ENCODE measurements at places on chromosomes 2 and 18.

DNA sequence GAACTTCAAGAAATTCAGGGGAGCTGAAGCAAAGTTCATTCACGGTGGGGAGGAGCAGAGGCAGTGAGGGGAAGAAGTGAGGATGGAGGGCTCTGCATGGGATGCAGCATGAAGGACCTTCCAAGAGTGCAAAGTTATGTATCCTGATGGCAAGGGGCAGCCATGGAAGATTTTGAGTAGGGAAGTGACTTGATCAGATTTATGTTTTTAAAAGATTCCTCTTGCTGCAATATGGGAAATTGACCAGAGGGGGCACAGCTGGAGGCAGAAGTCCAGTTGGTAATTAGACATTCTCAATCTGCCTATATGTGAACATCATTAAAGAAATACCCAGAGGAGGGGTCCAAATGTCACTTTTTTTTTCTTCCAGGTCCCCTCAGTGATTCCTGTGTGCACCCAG, 21.5 kb upstream of the ANXA4 start:
- no peak for DNase-seq

- DNase-seq = no peak
Measured at GRCh38 chr2:197450465-197450864, 2.9 kb upstream of the COQ10B start.

DNA sequence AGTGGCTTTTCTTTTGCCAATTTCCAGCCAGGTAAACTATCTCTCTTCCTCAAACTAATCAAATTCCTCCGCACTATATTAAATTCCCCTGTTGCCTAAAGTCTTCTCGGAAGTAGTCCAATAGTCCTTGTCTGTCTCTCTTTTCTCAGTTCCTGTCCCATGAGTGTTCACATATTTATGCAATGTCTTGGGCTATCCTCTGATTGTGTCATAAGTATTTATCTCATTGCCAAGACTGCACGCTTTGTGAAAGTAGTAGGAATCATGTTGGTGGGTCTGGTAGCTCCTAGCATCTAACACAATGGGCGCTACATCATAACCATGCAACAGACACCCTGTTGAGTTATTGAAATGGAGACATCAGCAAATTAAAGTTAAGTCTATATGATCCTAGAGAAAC, 59.9 kb upstream of the POU3F3 start:
- no peak for DNase-seq

DNA sequence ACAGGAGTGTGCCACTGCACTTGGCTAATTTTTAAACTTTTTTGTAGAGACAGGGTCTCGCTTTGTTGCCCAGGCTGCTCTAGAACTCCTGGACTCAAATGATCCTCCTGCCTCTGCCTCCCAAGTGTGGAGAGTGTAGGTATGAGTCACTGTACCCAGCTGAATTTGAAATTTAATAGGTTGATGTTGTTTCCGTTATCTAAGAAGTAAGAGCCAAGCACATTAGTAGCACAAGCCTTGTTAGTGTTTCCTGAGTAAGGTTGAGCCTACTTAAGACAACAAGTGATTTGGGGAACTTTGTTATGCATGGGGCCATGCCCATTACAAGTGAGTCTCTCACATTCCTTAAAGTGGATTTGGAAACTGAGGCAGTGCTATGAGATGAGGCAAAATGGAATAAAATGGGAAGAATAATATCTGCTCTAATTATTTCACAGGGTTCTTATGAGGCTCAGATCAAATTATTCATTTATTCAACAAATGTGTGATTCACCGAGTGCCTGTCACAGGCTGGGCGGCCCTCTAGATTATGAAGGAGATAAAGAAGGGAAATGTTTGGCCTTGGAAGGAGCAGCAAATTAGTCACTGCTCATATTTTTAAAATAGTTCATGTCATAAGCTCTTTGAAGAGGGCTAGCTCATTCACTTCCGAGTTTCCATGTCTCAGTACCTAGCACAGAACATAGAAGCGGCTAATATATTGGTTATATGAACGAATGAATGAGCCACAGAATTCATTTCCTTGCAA, 217.2 kb downstream of the LDLRAD4 start:
- DNase-seq = peak; percentile 23

DNA sequence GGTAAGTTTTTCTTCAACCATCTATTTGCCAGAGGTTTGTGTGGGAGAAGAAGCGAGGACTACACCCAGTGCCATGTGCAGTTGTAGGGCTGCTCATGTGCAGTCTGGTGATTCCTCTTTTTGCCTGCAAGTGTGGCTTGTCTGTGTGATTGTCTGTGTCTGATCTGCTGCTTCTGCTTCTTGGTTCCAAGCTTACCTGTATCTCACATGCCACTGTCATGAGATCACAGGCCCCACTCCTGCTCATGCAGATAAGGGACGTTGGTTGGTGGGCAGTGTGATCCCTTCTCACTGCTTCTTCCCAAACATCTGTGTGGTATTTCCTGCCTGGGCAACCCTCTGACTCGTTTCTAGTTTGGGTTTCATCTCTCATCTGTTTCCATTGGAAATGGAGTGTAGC, 27.1 kb downstream of the RRM2 start:
- DNase-seq = no peak

- DNase-seq = no peak
Measured at GRCh38 chr2:239862613-239863012, 162.5 kb downstream of the NDUFA10 start.

- DNase-seq = no peak
Measured at GRCh38 chr2:229768235-229768634, 53.9 kb upstream of the DNER start.

GRCh38 chr2:169709331-169709730, 15.1 kb downstream of the PHOSPHO2 start:
- no peak for DNase-seq

- no peak for DNase-seq
Measured at GRCh38 chr2:118091631-118092030, 3.4 kb downstream of the INSIG2 start.

- no peak for DNase-seq
Measured at GRCh38 chr18:12745095-12745795, 42.4 kb downstream of the PSMG2 start.

GRCh38 chr2:237482485-237482884, 4.6 kb upstream of the MLPH start:
- no peak for DNase-seq

GRCh38 chr18:37393221-37393827, 172.3 kb downstream of the CELF4 start:
- DNase-seq = no peak

DNA sequence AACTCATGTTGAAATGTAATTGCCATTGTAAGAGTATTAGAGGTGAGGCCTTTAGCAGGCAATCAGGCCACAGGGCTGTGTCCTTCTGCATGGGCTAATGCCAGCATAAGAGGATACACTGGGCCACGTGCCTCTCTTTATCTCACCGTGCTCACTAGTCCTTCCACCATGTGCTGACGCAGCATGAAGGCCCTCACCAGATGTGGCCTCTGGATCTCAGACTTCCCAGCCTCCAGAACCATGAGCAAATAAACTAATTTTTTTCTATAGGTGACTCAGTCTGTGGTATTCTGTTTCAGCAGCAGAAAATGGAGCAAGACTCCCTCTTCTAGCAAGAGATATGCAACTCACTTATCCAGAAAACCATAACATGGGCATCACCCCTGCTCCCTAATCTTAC, 149.7 kb upstream of the ZNF236 start:
- no peak for DNase-seq

DNA sequence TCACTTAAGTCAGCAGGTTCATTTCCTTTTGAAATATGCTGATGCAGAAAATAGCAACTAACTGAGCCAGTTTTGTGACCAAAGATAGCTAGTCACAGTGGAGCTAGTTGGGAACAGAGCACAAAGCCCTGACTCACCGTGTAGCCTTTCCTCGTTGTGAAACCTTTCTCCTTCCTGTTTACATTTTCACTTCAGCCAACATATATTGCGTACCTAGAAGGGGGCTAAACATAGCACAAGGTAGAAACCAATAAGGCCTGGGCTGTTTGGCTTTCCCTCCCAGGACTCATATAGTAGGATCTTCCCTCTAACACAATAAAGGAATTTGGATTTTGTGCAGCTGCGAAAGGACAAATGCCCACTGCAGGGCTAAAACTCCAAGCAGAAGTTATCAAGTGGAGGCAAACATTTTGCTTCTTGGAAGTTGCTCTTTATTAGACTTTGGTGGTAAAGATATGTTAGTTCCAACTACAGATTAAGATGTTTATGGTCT, 24.5 kb upstream of the LPIN2 start:
- DNase-seq = no peak

GRCh38 chr2:133986881-133987795, 266.7 kb upstream of the MGAT5 start:
- no peak for DNase-seq

DNA sequence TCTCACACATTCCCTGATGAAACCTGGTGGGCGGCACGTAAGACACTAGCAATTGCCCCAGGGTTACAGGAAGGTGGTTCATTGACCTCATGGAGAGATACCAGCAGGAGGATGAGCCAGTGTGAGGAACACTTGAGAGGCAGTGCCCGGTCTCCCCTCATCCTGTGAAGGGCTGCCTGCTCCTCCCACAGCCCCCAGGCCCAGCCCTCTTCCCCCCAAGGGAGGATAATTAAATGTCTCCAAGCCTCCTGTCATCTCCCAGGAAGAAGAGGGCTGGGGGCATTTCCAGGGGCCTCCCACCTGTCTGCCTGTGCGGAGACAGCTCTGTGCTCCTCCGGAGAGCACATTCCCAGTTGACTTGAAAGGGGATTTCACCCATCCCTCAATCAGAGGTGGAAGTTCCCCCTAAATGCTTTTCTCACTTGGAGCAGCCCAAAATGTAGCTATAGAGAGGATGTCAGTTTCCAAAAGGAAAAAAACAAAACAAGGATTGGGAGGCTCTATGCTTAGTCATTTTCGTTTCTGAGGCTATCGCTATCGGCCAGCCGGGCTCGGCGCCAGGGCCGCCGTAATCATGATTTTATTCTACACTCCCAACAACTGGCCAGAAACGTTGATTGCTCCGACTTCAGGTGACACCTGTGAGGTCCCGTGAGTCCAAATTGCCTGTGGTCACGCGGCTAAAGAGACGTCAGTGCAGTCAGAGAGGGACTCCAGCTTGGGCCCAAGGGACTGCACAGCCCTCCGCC, 7.1 kb downstream of the KCNF1 start:
- peak; percentile 67 for DNase-seq

- DNase-seq = peak; percentile 69
Measured at GRCh38 chr18:12658426-12659138, 675 bp upstream of the SPIRE1 start.

- DNase-seq = no peak
Measured at GRCh38 chr2:96687711-96688640, 45.4 kb downstream of the FER1L5 start.

GRCh38 chr2:45585267-45585861, 25.7 kb downstream of the SRBD1 start:
- no peak for DNase-seq

DNA sequence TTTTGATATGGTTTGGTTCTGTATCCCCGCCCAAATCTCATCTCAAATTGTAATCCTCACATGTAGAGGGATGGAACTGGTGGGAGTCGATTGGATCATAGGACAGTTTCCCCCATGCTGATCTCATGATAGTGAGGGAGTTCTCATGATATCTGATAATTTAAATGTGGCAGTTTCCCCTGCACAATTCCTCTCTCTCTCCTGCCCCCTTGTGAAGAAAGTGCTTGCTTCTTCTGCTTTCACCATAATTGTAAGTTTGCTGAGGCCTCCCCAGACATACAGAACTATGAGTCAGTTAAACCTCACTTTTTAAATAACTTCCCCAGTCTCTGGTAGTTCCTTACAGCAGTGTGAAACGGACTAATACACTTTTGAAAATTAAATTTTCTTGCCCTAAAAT, 12.3 kb upstream of the KCNJ3 start:
- DNase-seq = no peak

- DNase-seq = no peak
Measured at GRCh38 chr2:60849187-60849586, 32.2 kb upstream of the REL start.

DNA sequence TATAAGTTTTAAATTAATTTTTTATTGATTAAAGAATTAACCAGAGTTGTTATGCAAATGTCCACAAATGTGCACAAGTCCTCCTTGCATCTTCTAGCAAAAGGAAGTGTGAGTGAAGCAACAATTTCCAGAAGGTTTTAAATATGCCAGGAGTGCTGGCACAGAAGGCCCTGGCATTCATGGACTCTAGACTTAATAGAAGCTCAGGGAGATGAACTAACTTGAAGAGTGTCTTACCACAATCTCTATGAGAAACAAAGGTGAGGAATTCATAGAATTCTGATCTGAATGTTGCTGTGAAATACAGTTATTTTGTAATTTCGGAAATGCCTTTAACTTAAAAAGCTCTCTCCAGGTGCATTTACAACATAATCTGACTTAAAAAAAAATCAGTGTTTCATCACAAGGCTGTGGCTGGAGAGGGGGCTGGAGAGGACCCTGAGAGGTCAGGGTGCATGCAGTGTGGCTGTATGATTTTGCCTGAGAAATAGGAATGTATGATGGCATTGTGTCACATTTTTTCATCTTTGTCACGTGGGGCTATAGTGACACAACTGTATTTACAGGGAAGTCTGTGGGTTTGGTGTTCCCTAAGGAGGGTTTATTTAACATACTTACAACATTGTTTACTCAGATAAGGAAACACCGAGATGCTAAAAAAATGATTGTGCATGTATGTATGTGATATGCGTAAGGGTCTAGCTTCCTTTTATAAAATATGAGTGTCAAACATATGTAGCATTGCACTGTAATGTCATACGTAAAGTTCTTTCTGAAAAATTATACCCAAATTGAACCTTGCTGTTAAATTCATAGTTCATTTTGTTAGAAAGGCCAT, 66.2 kb downstream of the MAP4K4 start:
- DNase-seq = no peak

DNA sequence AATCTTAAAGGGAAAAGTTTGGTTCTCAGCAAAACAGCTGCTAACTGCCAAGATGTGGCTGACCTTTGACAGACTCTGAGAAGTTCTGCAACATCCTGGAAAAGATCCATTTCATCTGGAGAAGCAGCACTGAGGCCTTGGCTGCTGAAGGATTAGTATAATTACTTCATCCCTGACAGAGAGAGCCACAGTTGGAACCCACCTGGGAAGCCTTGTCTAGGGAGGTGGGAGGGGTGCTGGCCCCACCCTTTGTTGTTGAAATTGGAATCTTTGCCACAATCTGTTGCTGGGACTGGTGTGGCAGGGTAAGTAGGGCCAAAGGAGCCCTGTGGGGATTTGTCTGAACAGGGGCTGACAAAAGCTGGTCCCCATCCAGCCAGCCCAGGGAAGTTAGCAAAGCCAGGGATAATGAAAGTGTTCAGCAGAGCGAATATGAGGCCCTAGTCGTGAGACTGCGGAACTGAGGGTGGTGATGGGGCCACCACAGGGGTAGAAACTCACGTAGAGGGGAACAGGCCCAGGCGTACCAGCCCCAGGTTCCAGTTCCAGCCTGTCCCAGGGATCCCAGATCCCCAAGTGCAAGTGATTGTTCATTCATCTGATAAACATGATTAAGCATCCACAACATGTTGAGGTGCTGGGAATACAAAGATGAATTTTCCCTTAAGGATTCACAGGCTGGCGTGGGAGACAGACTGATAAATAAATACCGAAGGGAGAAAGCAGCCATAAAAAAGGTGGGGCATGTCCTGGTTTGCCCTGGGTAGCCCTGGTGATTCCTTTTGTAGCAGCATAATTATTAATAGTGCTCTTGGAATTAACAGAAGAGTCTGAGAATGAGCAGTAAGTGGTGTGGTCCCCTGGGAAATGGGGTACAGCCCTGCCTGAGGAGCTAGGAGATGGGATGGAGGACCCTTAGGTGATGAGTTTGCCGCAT, 60.0 kb downstream of the MYO1B start:
- DNase-seq = peak; percentile 76

Data from left forelimb (tissue), 1 donor.